ENCODE measurements at places on chromosomes 6 and 20. TPM values are rescaled to one million over a fixed set of nuclear protein-coding genes. Genes with fewer than 3 reads are reported as not detected.

- DNase-seq = no peak
These were observed 104.3 kb downstream of the SLC23A2 start for GRCh38 chr20:4896971-4897497.

GRCh38 chr6:34587851-34588250 is 31.7 kb upstream of the SPDEF start:
- no peak for DNase-seq

Gene PRRT1
- total RNA-seq = 8.8 TPM

- no peak for DNase-seq
These were observed 15.1 kb upstream of the HIVEP2 start for GRCh38 chr6:142960098-142960497.

- DNase-seq = no peak
These were observed 188.2 kb downstream of the NFATC2 start for GRCh38 chr20:51354191-51354768.

Gene LPIN3
- total RNA-seq = 82.3 TPM

Gene ZC2HC1B
- total RNA-seq = not detected

DNA sequence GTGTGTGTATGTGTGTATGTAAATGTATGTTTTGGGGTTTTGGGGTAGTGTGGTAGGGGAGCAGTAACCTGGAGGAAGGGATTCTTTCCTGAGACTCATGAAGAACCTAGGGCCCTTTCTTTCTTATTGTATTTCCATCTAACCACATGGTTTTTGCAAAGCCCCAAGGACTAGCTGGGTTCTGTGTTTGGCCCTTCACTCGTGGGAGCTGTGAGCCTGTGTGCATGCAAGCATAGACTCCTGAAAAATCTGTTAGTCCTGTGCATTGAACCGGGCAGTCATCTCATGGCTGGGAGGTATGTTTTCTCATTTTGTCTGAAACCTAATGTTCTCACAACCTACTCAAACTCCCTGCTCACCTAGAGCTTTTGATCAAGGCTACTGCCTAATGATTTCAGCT is 219.1 kb downstream of the PHACTR1 start:
- DNase-seq = no peak

Gene CLPSL2
- not detected for total RNA-seq

DNA sequence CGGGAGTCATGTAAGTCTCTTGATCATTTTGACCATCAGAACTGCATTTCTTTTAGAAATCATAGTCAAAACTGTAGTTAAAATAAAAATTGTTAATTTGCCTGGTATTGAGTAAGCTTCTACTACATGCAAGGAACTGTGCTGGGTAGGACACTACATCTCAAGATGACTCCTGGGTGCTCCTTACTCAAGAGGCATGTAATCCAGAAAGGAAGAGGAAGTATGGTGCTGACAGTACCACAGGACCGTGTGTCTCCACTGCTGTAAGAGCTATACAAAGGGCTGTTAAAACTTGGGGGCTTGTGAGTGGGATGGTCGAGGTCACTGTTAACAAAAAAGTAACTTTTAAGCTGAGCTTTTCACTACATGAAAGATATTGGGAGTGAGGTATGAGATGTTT is 508.3 kb upstream of the SOX4 start:
- no peak for DNase-seq

Gene C6orf120
- total RNA-seq = 21.4 TPM

DNA sequence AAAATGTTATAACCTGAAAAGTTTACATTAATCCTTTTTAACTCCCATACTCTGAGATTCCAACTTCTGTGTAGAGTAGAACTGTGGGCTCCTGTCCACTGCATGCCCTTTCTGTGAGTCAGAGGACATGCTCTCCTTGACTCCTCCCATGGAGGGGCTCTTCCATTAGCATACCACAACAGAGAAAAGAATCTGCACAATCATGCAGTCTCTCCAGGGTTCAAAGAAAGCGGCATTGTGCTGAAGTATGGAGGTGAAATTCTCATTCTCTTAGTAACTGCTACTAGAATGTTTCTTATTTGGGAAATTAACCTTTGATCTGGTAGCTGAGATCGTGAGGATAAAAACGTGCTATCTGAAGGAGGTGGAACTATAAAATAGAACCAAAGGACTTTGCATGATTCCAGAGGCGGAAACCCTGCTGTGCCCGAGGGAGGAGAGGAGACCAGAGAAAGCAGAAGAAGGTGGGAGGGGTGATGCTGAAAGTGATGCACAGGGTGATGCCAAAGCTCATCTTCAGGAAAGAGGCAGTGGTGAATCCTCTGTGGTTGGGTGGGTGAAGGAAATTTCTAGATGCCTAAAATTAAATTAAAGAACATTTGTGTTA is 202.2 kb upstream of the PCSK2 start:
- no peak for DNase-seq

DNA sequence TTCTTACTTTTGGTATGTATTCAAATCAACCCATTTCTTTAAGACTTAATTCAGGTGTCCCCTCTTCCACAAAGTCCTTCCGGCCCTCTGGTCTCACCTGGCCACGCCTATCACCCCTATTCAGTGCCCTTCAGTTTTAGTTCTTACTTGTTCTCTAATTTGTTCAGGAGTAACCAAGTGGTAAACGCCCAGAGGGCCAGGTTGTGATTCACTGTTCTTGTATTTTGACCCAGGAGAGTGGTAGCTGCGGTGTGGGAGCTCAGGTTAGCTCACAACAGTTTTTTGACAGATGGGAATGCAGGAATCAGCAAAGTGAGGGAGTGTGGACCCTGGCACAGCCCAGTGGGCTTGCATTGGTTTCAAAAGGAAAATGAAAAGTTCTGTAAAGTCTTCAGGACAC is 81.7 kb upstream of the RIPOR2 start:
- no peak for DNase-seq

GRCh38 chr6:14887986-14888574 is 357.8 kb upstream of the JARID2 start:
- no peak for DNase-seq

DNA sequence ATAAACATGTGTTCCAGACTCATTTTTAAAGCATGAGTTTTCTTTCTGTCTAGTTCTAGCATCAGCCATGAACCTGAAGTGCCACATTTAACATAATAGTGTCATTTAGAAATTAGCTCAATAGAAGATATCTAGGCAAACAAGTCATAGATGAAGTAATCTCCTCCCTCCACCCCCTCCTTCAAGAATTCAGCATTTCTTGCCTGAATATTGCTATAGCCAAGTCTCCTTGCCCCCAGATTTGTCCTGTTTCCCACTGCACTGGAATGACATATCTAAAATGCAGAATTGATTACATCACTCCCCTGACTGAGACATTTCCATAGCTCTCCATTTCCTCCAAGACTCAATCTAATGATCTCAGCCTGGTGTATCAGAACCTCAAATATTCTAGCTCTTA is 134.9 kb upstream of the BACH2 start:
- DNase-seq = no peak

Gene BPIFB6
- total RNA-seq = not detected

GRCh38 chr20:16666272-16666671 is 63.6 kb upstream of the SNRPB2 start:
- no peak for DNase-seq

- no peak for DNase-seq
These were observed 56.9 kb downstream of the FAM229B start for GRCh38 chr6:112144145-112144926.

DNA sequence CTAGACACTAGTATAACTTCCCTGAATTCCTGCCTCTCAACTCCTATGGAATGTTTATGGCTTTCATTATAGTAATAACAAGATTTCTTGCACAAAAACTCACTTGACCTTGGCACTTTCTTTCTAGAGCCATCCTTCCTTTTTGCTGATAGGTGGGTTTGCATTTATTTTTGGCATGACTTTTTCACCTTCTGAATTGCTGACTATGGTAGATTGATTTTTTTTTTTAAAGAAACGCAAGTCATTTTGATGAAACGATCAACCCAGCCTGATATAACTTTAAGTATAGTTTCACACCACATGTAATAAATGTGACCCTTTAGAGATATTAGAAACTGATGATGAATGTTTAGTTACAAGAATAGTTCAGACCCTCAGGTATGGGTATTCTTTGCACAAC is 61.8 kb downstream of the BMP6 start:
- no peak for DNase-seq

- no peak for DNase-seq
These were observed 223.0 kb downstream of the NKAIN2 start for GRCh38 chr6:124026694-124027093.

GRCh38 chr6:134081506-134081905 is 29.1 kb upstream of the SLC2A12 start:
- DNase-seq = no peak

GRCh38 chr20:49676581-49677291 is 36.9 kb downstream of the B4GALT5 start:
- no peak for DNase-seq

DNA sequence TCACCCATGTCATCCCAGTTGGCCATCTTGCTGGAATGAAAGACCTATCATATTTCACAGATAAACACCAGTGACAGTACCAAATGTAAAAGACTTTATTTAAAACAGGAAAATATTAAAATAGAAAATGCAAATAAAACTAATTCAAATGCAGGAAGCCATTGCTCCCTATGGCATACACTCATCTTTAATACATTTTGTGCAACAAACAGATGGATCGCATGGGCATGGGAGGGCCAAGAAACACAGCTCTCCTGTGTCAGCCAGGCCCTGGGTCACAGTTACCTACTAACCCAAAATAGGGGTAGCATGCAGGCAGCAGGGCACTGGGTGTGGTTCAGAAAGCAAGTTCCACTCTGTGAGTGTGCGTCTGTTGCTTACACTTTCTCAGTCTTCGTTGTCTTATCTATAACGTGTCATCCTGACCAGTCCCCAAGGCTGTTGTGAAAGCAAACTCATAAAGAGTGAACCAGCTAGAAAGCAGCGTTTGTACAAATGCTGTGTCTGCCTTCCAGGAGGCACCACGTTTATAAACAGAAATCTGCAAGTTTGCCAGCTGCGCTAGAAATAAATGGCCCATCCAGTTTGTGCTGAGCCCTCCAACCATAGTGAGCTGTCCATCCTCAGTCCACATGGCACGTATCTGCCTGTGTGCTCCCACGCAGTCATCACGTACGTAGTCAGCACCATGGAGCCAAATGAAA is 180.5 kb downstream of the SYNDIG1 start:
- DNase-seq = no peak

- DNase-seq = no peak
These were observed 87.1 kb downstream of the TMEM242 start for GRCh38 chr6:157236040-157236725.

GRCh38 chr20:8454137-8454712 is 322.2 kb downstream of the PLCB1 start:
- no peak for DNase-seq

- no peak for DNase-seq
These were observed 17.5 kb upstream of the MRAP2 start for GRCh38 chr6:84016029-84016428.

Gene RPS6KA2
- total RNA-seq = 65.1 TPM

DNA sequence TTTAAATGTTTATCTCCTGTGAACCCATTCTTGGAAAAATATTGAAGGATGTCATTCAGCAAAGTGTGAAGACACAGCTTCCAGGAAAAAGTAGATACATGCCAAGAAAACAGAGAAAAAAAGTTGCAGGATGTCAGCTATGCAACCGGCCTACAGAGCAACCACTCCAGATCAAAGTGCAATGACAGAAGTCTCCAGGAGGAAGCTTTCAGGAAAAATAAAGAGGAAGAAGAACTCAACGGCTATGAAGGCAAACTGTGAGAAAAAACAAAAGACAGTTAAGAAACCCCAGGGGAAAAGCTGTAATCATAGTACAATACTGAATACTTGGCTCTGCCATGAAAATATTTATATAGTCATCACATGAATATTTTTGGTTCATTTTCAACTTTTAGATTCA is 30.6 kb downstream of the REPS1 start:
- DNase-seq = no peak

GRCh38 chr6:44096612-44097011 is 30.6 kb downstream of the MRPL14 start:
- DNase-seq = no peak

DNA sequence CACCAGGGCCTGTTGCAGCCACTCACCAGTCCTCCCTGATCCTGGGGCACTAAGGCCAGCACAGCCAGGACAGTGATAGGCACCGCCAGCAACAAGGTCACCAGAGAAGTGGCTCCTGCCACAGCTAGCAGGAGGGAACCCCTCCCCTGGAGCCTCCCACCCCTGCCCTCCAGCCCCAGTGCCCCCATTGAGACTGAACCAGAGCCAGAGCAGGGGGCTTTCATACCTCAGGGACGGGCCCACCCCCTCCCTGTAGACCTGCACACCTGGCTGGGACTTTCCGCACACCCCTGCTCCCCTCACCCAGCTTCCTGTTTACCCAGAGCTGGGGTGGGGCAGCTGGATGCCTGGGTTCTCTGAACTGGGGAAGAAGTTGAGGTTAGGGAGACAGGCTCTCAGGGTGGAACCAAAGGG is at the start of gene LTB:
LTB (minus strand) TSS at position 195 of the 414 bp plus-strand sequence; CDS start at position 188, 7 bp downstream.
- no peak for DNase-seq

Gene RIMS4
- total RNA-seq = 6.4 TPM

Gene TTI1
- 13.5 TPM for total RNA-seq

GRCh38 chr20:44609006-44609515 is 26.7 kb downstream of the PKIG start:
- no peak for DNase-seq

DNA sequence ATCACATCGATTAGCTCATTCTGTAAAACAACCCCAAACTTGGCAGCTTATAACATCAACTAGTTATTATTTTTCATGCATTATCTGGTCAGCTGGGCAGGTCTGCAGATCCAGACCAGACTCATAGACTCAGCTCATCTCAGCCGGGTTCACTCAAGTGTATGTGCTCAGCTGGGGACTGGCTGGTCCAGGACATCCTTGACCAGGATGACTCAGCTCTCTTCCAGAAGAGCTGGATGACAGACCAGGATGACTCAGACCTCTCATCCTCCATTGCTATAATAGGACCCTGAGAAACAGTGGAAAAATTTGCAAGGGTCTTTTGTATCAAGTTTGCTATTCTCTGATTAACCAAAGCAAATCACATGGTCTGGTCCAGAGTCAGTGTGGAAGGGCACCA is 312.5 kb upstream of the PLCB4 start:
- DNase-seq = no peak

DNA sequence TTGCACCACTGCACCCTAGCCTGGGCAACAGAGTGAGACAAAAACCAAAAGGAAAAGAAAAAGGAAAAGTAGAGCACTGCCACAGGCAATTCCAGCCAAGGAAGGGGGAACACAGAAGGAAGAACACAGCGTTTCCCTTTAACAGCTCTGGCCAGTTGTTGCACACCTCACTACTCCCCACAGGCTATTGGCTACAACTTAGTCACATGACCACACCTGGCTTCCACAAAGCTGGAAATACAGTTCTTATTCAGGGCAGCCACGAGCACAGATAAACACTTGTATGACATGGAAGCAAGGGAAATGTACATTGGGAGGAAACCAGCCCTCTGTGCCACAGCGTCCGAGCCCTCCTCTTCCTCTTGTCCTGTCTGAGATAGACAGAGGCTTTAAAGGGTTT is 249.0 kb upstream of the JARID2 start:
- DNase-seq = no peak

- DNase-seq = no peak
These were observed 10.3 kb downstream of the RSPO4 start for GRCh38 chr20:991850-992249.

DNA sequence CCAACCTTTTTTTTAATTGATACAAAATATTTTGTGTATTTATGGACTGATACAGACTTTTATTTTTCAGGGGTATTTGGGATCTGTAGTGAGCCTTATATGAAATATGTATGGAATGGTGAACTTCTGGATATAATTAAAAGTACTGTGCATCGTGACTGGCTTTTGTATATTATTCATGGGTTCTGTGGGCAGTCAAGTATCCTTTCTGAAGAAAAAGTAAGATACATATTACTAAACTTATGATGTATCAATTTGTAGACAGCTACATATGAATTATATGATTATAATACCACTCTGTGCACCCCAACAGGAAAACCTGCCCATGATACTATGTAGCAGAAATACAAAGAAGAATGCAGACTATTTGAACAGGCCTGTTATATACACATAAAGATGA is 47.2 kb downstream of the FIG4 start:
- DNase-seq = no peak

All from vagina (tissue), 2 donors.